NCI-H1105 (cell line): ENCODE measurements at places on chromosomes 16 and 17.

DNA sequence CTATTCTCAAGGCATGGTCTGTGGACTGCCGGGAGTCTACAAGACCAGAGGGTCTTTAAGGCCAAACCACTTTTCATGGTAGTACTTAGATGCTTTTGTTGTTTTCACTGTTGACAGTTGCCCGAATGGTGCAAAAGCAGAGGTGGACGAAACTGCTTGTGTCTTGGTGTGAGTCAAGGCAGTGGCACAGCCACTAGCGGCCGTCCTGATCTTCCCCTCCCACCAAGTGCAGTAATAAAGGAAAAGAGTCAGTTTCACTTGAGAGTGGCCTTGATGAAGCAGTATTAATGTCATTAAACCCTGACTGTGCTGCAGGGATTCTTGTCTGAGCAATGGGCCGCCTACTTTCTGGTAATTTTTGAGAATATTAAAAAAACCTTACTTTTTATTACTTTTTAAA lies 109.1 kb downstream of the PRKCA start:
- no peak for DNase-seq

- no peak for DNase-seq
Observed at GRCh38 chr16:69386596-69386995, 789 bp upstream of the TERF2 start.

- DNase-seq, result no peak
Observed at GRCh38 chr17:81171941-81172340, 5.9 kb upstream of the AATK start.

GRCh38 chr17:37130984-37131446 lies 182.3 kb downstream of the AATF start:
- DNase-seq, result no peak

DNA sequence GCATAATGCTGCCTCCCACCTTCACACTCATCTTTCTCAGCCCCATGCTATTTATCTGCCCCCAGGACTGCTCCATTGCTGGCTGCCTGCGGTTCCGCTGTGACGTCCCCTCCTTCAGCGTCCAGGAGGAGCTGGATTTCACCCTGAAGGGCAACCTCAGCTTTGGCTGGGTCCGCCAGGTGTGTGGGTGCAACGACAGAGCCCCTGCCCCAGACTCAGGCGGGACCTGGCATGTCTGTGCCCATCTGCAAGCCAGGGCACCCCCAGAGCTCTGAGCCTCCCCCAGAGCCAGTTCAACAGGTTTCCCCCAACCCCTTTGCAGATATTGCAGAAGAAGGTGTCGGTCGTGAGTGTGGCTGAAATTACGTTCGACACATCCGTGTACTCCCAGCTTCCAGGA lies 12.9 kb upstream of the ITGAD start:
- DNase-seq, result no peak

DNA sequence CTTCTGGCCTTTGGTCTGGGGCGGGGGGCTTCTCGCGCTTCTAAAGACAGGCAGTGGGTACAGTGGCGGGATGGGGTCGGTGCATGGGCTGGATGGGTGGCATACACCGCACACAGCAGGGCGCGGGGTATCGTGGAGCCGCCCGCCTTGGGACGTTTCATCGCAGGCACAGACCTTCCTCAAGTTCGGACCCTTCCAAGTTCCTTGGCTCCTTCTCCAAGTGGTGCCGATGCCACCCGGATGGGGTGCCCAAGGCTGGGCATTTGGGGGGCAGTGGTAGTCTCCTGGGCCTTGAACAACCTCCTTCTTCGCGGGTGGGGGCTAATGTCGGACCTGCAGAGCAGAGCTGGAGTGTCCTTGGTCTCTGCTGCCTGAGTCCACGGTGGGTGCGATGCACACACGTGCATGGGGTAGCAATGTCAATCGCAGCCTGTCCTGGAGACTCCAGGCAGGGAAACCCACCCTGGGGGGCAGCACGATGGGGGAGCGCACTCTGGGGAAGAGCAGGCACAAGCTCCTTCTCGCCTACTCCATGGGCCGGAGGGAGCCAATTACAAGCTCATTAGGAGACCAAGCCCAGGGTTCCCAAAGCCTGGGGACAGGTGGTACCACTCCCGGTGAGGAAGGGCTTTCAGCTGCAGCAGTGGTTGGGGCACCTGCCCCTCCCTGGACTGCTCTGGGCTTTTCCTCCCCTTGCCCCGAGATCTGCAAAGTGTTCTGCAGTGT lies 686 bp upstream of the MTSS2 start:
- no peak for DNase-seq

GRCh38 chr16:20910781-20911321 lies 10.3 kb downstream of the LYRM1 start:
- DNase-seq, result no peak

DNA sequence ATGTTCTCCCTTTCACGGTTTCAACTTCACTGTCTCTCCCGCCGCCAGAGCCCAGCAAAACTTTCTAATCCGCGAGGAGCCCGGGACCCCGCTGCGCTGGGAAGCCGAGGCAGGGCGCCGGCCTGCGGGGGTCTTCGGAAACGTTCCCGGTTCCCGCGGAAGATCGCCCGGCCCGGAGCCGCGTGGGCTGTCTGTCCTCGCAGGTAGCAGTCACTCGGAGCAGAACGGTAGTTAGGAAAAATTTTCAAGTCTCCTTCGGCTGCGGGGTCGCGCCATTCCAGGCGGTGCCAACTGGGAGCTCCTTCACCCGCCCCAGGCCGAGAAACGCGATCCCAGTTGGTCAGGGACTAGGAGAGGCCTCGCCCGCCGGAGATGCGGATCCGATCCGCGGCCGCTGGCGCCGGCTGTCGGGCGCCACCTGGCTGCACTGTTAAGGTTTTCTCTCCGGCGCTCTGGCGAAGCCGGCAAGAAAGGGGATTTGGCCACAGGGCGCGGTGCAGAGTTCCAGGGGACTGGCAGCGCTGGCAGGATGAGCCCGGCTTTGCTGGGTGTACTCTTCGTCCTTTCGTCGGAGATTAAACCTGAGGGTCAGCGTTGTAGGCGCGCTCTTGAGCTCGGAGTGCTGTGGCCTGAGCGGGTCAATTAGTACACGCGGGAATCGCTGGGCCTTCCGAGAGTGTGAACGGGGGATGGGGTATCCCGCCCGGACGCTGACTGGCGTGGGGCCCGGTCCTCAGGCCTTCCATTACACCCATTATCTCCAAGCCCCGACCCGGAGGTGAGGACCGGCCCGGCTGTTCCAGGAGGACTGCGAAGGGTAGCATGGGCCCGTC lies 135.4 kb downstream of the KCNJ12 start:
- DNase-seq, result peak; percentile 84

- no peak for DNase-seq
Observed at GRCh38 chr16:83744441-83744981, 63.3 kb upstream of the HSBP1 start.

GRCh38 chr17:1928976-1929375 lies 96.2 kb downstream of the RTN4RL1 start:
- DNase-seq, result no peak

DNA sequence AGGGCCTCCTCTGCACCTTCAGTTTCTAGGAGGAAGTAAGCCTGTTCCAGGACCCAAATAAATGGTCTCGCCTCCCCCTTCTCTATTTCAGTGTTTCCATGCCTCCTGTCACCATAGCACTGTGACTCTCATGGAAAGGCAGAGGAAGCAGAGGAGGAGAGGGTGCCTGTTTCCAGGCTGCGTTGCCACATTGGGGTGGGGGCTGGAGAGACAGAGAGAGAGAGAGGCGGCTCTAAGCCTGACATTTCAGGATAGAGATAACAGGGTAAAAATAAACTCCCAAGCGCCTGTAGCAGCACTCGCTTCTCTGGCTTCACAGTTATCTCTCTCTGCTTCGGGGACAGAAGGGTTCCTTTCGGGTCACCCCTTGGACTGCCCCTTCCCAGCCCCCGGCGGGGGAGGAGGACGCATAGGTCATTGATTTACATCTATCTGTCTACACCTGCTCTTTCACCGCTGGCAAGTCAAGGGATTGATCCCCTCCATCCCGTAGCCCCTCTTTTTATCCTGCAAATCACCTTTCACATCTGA lies 71.2 kb upstream of the MRTFB start:
- DNase-seq, result no peak

DNA sequence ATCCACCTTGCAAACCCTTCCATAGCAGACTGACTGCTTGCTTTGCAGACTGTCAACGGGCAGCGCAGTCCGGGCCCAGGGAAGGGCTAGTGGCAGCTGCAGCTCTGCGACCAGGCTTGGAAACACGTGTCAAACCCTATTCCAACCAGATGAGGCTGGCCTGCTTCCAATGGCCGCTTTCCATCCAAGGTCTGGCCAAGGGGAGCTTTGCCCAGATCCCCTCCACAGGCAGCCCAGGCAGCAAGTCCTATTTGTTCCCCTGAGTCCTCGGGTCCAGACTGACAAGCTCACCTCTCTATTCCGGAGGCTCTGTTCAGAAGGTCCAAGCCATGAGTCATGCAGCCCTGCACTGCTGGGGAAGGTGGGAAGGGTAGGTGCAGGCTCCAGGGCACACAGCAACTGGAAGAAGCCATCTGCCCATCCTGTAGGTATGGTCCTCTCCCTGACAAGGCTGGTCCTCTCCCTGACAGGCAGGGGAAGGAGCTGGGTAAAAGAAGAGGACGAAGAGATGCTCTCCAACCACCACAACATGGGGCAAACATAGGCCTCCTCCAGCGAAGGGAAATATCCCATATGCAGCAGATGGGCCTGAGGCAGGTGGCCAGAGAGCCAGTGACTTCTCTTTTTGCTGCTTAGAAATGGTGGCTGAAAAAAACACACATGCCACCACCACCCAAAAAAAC lies 22.6 kb upstream of the AXIN2 start:
- no peak for DNase-seq

- DNase-seq, result no peak
Observed at GRCh38 chr16:1779234-1779701, 3.1 kb downstream of the SPSB3 start.

- DNase-seq, result no peak
Observed at GRCh38 chr16:56848955-56849689, 15.9 kb upstream of the SLC12A3 start.
